ENCODE measurements at places on chromosomes 12 and 14. TPM values are rescaled to one million over a fixed set of nuclear protein-coding genes. Genes with fewer than 3 reads are reported as not detected.

The NPAS3 gene
- polyA plus RNA-seq, result 0.13 TPM

DNA sequence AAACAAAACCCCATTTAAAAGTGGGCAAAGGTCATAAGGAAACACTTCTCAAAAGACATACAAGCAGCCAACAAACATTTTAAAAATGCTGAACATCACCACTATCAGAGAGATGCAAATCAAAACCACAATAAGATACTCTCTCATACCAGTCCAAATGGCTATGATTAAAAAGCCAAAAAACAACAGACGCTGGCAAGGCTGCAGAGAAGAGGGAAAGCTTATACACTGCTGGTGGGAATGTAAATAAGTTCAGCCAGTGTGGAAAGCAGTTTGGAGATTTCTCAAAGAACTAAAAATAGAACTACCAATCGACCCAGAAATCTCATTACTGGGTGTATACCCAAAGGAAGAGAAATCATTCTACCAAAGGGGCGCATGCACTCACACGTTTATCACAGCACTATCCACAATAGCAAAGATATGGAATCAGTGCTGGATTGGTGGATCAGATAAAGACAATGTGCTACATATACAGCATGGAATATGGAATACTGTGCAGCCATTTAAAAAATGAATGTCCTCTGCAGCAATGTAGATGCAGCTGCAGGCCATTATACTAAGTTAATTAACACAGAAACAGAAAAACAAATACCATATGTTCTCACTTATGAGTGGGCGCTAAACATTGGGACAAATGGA lies 102.1 kb upstream of the DAAM1 start:
- DNase-seq, result no peak

DNA sequence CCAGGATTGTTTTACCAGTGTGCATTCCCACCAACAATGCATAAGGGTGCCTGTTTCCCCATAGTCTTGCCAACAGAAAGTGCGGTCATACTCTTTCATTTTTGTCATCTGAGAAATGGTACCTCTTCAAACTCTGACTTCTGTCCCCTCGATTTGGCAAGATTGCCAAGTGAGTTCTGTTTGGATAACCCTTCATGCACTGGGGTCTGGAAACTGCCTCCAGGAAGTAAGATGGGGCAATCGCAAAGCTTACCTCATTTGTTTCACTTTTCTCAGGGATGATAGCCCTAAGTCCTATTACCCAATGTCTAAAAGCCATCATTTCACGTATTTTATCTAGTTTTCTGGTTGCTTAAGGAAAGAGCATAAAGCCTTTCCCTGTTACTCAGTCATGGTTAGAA lies 28.6 kb upstream of the NR1H4 start:
- no peak for DNase-seq

GRCh38 chr12:9980126-9980525 lies 8.9 kb downstream of the CLEC12A start:
- DNase-seq, result no peak

DNA sequence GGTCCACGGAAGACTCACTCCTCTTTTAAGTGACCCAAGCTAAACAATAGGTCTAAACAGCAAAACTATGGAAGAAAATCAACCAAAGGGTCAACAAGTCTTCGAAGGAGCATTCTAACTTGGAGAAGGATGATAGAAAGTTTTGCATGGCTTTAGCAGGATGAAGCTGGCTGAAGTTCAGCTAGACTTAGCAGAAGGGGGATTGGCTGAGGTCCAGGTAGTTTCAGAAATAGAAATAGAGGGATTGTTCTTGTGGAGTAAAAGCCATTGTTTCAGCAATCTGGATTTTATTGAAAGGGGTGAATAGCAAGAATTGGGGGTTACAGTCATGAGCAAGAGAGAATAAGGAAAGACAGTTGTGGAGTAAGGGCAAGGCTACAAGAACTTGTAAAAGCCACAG lies 84.7 kb upstream of the TSPAN8 start:
- DNase-seq, result no peak

The GPR84 gene
- polyA plus RNA-seq, result not detected

All from aorta (tissue), 5 donors.